Left kidney (tissue), 8 donors: ENCODE measurements at places on chromosomes 1 and 21. TPM values are rescaled to one million over a fixed set of nuclear protein-coding genes. Genes with fewer than 3 reads are reported as not detected.

The RHOU gene
- 14.3 TPM for polyA plus RNA-seq

The FAM72D gene
- 3.5 TPM for polyA plus RNA-seq

The ERICH3 gene
- polyA plus RNA-seq, result 0.78 TPM

The ZNF593OS gene
- 1.4 TPM for polyA plus RNA-seq

The CD2 gene
- polyA plus RNA-seq, result 0.08 TPM

The VAV3 gene
- polyA plus RNA-seq, result 136 TPM

The DESI2 gene
- 50.4 TPM for polyA plus RNA-seq
